Activated T-cell treated with anti-CD3 and anti-CD28 coated beads, Interleukin-2, amount 50 U/mL, for 1 hour (primary cell): ENCODE measurements at places on chromosomes 4 and X.

DNA sequence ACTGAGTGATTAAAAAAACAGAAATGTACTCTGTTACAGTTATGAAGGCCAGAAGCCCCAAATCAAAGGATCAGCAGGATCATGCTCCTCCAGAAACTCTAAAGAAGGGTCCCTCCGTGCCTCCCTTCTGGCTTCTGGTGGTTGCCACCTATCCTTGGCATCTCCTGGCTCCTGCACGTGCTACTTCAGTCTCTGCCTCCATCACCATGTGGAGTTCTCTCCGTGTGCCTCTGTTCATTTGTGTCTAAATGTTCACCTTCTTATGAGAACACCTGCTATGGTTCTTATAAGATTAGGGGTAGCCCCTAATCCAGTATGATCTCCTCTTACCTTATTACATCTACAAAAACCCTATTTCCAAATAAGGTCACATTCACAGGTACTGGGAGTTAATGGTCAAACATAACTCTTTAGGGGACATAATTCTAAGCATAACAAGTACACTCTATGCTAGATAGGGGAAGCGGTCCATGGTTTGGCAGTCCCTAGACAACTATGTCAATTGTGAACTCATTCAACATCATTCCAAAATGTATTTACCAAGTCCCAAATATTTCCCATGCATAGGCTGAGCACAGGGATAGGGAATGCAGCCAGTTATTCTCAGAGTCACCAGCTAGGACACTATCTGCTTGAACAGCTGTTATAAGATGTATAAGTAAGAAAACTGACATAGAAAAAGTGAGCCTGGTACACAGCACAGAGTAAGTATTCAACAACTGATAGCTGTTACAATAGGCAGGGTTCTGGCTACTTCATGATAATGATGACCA, 295.5 kb upstream of the BOD1L1 start:
- no peak for DNase-seq

GRCh38 chr4:6694177-6694901, 661 bp downstream of the S100P start:
- DNase-seq: no peak

DNA sequence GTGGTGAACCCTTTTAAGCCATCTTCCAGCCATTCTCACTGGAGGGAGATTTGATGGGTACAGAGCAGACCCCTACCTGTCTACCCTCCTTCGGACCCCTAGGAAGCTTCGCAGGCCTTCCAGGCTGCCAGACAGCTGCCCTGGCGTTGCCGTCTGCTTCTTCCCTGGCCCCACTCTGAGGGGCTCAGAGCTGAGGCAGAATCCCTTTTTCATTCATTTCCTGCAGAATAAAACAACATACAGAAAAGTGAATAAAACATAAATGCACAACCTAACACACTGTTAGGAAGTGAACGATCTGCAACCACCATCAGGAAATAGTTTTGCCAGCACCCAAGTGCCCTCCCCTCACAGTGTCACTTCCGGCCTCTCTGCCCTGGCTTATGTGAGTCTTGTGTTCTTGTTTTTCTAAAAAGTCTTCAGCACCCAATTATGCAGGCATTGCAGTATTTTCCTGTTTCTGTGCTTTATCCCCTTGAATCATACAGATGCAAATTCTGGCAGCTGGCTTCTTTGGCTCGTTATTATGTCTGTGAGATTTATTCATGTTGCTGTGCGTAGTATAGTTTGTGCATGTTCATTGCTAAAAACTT, 5.6 kb upstream of the ADD1 start:
- DNase-seq: peak; percentile 69

- DNase-seq: no peak
Measured at GRCh38 chrX:68988865-68989264, 160.0 kb downstream of the EFNB1 start.

DNA sequence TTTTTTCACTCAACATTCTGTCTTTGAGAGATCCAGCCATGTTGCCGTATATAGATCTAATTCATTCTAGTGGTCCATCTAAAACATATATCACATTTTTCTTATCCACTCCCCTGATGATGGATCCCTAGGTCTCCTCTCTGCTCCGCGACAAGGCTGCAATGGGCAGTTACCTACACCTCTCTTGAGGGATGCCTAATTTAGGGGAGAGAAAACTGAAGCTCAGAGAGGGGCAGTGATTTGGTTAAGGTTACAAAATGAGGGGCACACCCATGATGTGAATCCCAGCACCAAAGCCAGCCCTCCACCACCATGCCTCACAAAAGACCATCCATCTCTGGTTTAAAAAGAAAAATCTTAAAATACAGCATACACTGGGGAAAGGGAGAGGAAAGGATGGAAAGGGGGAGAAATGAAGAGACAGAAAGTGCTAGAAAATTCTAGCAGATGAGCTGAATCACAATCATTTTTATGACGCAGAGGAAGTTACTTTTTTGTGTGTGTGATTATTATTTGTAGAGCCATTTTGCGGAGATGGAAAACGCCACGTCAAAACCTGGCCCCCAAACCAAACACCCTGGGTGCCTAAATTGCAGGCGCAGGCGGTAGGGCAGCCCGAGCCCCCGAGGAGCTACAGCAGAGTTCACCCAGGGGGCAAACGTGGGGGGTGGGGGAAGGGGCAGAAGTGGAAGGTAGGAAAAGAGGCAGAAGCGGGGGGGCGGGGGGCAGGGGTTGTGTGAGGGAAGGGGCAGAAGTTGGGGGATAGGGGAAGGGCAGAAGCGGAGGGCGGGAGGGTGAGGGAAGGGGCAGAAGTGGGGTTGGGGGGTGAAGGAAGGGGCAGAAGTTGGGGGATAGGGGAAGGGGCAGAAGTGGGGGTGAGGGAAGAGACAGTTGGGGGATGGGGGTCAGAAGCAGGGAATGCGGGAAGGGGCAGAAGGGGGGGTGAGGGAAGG, 1.3 kb upstream of the TSPYL2 start:
- peak; percentile 60 for DNase-seq

- no peak for DNase-seq
Measured at GRCh38 chr4:110270492-110271197, 72.2 kb upstream of the ELOVL6 start.

DNA sequence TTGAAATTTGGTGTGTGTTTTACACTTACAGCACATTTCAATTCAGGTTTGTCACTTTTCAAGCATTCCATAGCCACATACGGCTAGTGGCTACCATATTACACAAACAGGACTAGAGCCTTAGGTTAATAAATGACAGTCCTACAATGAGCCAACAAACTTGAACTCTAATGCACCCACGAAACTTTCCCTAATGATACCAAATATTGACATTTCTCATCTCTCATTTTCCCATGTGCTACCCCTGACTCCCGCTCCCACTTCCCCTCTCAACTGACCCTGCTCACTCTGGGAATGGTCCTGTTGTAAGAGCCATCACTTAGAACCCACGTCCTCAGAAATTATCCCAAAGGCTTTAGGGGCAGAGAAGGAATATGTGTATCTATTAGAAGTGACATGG, 4.9 kb upstream of the TLR10 start:
- DNase-seq: no peak

DNA sequence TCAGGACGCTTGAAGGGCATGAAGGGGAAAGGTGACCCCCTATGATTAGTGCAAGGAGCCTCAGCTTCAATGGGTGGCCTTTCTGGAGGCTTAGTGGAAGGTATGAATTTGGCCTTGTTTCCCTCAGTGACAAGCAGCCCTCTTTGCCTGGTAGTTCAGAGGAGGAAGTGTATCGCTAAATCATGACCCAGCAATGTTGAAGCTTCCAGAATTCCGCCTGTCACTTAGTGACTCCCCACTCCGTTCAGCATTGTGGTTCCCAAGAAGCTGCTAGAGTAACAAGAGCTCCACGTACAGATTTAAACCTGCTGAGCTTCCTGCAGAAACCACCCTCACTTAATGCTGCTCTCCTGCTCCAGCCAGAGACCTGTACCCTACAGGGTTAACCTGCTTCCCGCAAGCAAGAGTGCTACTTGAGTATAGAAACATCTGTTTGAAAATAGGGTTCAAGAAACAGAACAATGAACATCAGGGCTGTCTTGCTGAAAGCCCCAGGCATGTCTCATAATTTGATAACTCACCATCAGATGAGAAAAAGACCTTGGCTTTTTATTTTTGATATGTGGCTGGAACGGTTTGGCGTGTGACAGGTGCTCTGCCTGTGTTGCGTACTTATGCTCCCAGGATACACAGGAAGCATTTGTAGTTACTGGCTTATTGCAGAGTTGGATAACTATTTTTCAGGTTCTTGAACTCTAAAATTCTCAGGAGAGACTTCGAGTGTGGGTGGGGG, 105.2 kb downstream of the UCHL1 start:
- no peak for DNase-seq

DNA sequence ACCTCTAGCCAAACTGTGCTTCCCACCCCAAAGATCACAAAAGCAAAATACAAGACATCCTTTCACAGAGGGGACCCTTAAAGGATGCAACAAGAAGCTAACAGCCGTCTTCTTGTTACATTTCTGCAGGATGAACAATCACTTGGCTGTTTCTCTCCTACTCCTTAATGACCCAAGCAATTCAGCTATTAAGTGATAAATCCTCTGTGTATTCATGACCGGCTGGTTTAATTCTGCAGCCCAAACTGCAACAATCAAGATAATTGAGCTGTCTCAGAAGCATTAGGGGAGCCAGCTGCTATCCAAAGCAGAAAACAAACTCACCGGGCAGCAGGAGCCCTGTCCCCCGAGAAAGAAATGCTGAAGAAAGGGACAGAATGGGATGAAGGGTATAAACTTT, 85.9 kb upstream of the ACSL4 start:
- no peak for DNase-seq

- DNase-seq: no peak
Measured at GRCh38 chr4:12844141-12844540, 640.0 kb downstream of the RAB28 start.

DNA sequence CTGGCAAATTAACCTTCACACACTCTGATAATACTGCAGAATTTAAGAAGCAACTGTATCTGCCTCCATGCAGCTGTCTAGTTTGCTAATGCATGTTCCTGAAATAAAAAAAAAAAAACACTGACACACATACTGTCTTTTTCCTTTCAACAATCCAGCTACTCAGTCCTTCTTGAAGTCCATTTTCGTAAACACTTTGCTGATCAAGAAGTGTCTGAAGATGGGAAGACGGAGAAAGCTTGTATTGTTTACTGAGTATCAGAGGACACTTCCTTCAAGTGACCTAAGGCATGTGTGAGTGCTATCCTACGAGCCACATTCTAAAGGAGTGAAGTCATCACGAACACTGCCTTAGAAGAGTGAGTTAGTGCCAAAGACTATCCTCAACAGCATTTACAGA, 82.6 kb downstream of the LUZP4 start:
- no peak for DNase-seq

- no peak for DNase-seq
Measured at GRCh38 chr4:148730766-148731165, 288.6 kb upstream of the NR3C2 start.

DNA sequence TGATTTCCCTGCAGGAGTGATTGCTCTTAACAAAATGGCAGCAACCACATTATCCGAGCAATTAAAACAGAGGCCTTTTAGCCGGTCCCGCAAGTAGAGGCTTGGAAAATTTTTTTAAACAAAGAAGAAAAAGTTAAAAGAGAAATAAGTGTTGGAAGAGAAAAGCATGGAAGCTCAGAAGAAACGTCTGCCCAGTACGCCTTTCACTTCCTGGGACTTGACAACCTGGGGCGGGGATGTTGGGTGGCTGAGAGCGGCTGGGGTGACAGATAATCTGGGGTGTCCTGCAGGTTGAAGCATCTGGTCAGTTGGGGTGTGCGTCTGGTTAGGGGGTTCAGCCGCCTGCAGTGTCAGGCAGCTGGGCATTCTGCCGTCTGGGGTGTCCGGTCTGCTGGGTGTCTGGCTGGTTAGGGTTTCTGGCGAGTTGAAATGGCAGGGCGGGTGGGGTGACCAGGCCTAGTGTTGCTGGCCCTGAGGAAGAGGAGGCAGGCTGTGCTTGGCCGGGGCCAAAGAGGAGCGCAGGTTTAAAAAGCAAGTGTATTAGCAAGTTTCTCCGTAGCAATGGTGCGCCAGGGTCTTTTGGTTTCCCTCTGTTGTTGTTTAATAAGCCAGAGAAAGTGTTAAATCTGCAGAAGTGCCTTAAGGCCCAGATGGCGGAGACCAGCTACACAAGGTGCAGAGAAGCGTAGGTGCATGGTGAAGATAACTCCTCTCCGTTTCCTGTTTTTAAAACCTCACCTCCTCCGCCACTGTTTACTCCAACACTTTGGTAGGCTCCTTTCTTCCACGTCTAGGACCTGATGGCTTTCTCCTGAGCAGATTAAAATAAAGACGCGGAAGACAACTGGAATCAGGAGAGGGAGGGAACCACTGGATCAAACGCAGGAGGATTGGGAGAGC, 5.6 kb downstream of the HAND2 start:
- DNase-seq: no peak

- no peak for DNase-seq
Measured at GRCh38 chrX:154470434-154470833, 8.6 kb downstream of the LAGE3 start.

GRCh38 chrX:125289209-125289608, 30.5 kb upstream of the TEX13C start:
- no peak for DNase-seq

DNA sequence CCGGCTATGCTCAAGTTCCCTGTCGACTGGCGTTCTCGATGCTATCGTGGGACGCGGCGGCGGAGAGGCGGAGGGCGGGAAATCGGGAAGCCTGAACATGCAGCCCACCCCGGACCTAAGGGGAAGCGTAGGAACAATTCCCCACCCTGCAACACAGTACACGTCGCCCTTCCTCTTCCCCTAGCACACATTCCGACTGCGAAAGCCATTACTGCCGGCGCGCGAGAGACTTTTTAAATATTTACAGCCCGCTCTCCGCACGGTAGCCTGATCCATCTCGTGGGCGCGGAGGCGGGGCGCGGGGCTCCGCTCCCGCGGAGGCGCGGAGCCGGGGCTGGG, 48.1 kb upstream of the BCOR start:
- no peak for DNase-seq

- DNase-seq: no peak
Measured at GRCh38 chrX:122934131-122934530, 249.9 kb upstream of the GRIA3 start.

DNA sequence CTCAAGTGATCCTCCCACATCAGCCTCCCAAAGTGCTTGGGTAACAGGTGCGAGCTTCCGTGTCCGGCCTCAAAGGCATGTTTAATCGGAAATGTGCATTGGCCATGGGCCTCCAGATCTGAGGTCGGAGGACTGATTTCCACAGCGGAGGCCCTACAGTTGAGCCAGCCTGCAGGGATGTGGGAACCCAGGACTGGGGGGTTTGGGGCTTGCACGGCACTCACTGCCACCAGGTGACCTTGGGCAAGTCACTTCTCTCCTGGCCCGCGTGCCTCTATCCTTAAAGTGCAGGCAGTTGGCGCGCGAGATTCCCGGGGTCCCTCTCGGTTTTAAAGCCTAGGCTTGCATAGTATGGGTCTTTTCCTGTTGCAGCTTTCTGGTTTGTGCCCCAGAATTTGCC, 18.3 kb upstream of the WFS1 start:
- DNase-seq: no peak

DNA sequence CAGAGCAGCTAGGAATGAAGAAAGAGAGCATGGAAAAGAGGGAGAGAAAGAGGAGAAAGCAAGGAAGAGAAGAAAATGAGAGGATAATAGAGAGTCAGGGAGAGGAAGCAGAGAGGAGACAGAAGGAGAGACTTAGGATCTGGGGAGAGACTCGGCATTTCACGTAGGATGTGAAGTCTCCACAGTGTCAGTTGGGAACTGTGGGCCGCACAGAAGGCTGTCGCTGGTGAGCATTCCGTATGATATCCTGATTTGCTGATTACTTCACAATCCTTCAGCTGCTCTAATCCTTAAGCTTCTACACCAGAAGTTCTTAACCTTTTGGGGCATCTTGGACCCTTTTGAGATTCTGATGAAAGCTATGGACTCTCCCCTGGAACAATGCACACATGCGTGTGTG, 14.0 kb downstream of the NLGN3 start:
- no peak for DNase-seq
